ENCODE measurements at places on chromosomes 13 and 19.

- DNase-seq, result peak; percentile 76
These were observed 3.1 kb upstream of the CTXN1 start for GRCh38 chr19:7928741-7929701.

GRCh38 chr13:73248711-73249580, 190.1 kb downstream of the KLF5 start:
- no peak for DNase-seq

GRCh38 chr19:44681992-44682790, 10.9 kb downstream of the CEACAM19 start:
- DNase-seq, result no peak

DNA sequence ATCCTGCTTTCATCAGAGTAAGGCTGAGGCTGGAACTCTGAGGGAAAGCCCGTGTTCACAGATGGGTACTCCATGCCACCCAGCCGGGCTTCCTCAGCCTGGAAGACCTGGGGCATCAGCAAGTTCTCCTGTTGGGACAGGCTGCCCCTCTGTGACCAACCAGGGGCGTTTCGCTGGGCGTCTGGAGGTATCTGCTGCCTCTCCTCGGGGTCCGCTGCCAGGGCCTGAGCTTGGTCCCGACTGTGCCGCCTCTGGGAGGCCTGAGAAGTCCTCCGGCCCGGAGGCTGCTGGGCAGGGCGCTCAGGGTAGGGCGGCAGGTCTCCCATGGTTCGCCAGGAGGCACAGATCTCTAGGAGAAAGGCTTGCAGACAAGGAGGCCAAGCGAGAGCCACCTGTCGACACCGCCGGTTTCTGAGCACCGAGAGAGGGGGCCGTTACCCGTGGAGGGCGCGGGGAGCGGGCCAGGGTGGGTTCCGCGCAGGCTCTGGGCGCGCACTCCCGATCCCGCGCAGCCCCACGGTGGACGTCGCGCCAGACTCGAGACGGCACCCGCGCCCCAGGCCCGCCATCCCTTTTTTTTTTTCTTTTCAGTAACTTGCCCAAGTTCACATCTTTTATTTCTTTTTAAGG, at the start of gene RSPH6A:
RSPH6A (minus strand) TSS at position 458 of the 630 bp plus-strand sequence; CDS start at position 326, 132 bp downstream.
- DNase-seq, result no peak

- no peak for DNase-seq
These were observed 39.5 kb downstream of the PCCA start for GRCh38 chr13:100128373-100128772.

DNA sequence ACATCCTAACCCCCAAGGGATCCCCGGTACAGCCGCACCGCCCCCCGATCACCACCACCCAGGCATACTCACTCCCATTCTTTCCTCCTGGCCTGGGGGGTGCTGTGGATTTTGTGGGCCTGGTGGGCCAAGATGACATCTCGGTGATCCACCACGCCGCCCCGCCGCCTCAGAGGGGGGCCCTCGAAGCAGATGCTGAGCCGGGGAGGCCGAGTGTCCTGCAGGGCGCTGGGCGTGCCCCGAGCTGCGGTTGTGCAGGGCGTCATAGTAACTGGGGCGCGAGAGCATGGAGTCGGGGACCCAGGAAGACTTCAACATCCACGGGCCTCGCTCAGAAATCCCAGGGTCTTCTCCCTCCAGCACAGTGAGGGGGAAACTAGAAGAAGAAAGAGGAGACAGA, 93.4 kb upstream of the CACNA1A start:
- DNase-seq, result no peak

GRCh38 chr19:54502518-54503048, at the start of gene LAIR2:
Gene LAIR2, plus strand, starts transcription at chr19:54502831. Its CDS starts 88 bp downstream, at chr19:54502919.
- no peak for DNase-seq

GRCh38 chr13:44385401-44385800, 11.8 kb downstream of the SERP2 start:
- DNase-seq, result no peak

- peak; percentile 98 for DNase-seq
These were observed 28.9 kb downstream of the AP2S1 start for GRCh38 chr19:46821512-46822409.
